ENCODE measurements at places on chromosomes 7 and 10.
A peak's percentile ranks its signal among the peaks of the same experiment; 100 is the strongest.

DNA sequence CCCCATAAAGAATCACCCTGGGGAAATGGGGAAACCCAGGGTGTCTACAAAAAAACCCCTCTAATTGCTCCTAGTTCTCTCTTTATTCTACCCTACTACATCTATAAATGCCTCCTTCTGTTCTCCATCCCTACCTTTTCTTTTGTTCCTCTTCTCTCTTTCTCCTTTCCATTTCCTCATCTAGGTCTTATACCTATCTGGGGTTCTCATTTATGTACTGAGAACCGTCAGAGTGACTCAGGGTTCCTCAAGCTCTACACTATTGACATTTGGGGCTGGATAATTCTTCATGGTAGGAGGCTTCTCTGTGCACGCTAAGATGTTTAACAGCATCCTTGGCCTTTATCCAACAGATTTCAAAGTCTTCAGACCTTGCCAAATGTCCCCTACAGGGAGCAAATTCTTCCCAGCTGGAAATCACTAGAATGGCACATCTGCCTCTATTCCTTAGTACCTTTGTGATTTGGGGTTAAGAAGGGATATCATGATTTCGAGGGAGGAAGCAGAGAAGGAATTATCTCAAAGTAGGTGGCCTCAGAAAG is 137.4 kb upstream of the PTN start:
- DNase-seq = peak; percentile 14

- DNase-seq = peak; percentile 8
Observed at GRCh38 chr7:43905956-43906330, 453 bp downstream of the URGCP start.

GRCh38 chr7:100878685-100879084 is 3.8 kb downstream of the SRRT start:
- no peak for DNase-seq

GRCh38 chr7:24980534-24981170 is 674 bp upstream of the OSBPL3 start:
- DNase-seq = peak; percentile 63

- DNase-seq = no peak
Observed at GRCh38 chr7:101612885-101613515, 16.1 kb downstream of the MYL10 start.

- peak; percentile 43 for DNase-seq
Observed at GRCh38 chr10:78663721-78664120, 405.0 kb upstream of the ZMIZ1 start.

DNA sequence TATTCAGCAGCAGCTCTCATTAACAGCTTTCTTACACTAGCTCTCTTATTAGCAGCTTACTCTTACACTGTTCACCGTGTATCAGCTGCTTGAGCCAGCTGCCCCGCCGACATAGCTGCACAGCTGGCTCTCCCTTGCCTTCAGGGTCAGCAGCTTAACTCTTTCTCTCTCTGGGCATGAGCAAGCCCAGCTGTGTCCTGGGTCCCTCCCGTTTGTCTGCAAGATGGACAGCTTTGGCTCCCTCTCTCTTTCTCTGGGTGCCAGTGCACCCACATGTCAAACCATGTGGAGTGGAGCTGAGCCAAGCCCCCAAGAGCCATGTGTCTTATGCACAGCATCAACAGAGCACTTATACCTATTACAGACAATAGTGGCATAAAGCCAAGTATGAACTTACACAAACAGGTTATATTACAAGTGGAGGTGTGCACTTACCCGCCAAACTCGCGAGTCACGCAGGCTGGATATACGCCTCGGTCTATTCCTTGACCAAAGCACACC is 35.7 kb upstream of the MTPAP start:
- DNase-seq = peak; percentile 29

DNA sequence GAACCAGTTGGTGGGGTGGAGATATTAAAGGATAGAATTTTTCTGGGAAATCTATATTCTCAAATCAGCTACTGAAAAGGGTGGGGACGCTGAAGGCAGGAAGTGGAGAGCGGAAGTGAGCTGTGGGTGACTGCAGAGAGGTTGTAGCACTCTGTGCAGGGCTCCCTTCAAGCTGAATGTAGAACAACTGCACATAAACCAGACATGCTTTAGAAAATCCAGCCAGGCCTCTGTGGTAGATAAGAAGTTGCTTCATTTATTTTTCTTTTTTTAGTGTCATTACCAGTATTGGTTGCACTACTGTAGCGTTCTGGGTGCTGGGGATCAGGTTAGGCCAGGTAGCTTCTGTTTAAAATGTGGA is 127.8 kb downstream of the CELF2 start:
- no peak for DNase-seq

DNA sequence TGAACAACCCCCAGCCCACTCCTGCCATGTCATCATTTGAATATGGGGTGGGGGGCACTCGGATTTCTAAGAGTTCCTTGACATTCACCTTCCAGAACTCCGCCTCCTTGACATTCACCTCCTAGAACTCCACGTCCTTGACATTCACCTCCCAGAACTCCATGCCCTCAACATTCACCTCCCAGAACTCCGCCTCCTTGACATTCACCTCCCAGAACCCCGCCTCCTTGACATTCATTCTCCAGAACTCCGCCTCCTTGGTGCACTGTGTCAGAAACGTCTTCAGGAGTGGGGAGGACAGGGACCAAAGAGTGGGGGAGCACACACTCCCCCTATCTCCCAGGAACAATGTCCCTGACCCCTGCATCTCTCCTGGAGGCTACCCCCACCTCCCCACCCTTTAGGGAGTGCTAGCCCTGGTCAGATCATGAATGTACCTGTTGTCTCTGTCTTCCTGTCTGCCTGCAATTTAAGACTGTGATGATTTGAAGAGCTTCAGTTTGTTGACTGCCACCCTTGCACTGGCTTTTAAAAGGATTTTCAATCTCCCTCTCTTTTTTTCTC is 110.1 kb downstream of the NPTX2 start:
- DNase-seq = no peak

DNA sequence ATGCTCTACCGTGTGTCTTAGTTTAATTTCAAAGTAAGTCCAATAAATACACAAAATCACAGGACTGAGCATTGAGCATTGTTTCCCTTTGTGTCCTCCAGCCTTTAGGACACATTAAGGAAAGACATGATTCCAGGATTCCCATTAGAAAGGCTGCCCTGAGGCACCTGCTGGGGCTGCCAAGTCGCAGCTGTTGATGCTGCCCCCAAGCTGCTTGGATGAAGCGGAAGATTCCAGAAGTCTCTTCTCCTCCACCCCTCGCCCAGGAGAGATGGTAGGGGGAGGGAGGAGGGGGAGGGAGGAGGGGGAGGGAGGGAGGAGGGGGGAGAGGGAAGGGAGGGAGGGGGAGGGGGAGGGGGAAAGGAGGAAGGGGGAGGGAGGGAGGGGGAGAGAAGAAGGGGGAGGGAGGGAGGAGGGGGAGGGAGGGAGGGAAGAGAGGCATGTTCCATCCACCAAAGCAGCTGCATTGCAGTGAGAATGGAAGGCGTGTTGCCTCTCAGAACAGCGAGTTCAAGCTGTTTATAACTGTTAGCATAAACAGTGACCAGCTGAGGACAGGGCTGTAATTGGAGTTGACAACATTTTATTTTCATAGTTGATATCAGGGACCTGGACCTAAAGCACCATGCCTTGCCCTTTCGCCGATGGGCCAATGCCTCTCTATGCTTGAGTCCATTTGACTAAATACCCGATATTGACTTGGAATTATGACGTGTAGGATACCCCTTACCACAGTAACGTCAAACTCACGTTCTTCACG is 67.3 kb downstream of the DIP2C start:
- DNase-seq = no peak

DNA sequence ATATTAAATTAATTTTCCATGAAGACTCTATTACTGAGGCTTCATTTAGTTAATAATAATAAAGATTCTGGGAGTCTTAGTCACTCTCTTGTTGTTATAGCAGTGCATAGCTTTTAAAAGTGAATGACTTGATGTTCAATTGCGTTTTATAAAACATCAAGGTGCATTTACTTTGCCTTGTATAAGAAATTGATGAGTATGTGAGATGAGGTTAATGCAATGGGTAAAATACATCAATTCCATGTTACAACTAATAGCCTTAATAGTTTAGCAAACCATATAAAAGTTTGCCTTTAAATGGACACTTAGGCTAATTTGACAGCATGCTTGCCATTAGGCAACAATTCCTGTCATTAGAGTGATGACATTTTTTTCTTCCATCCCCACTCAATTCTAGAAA is 173.6 kb upstream of the TEX47 start:
- DNase-seq = peak; percentile 89

GRCh38 chr10:79044846-79045245 is 23.9 kb upstream of the ZMIZ1 start:
- no peak for DNase-seq

DNA sequence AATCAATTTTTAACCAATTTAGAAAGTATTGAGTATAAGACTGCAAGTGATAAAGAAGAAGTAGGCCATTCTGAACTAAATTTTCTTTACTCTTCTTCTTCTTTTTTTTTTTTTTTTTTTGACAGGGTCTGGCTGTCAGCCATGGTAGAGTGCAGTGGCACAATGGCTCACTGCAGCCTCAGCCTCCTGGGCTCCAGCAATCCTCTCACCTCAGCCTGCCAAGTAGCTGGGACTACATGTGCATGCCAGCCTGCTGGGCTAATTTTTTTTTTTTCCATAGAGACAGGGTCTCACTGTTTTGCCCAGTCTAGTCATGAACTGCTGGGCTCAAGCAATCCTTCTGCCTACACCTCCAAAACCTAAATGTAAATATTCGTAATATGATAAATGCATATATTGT is 63.2 kb downstream of the DGKB start:
- no peak for DNase-seq

DNA sequence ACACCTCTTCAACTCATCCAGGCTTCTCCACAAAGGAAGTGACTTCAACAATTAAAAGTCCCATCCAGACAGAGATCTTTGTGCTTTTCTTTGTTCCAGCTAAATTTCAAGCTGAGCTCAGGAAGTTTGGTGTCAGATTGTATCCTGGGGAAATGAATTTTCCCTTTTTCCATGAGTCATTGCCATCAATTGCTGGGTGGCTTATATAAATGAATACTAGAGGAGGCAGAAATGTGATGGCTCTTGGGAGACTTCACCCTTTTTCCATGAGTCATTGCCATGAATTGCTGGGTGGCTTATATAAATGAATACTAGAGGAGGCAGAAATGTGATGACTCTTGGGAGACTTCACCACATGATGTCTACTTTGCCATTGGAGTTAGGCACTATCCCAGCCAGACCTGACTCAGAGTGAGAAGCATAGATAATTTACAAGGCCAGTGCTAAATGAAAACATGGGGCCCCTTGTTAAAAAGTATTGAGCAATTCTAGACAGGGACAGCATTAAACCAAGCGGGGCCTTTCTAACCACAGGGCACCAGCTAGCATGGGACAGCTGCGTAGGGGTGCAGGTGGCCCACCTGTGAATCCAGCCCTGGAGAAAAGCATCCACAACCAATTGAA is 339.2 kb upstream of the PODXL start:
- DNase-seq = no peak

GRCh38 chr10:77283326-77283725 is 354.3 kb downstream of the KCNMA1 start:
- DNase-seq = no peak

GRCh38 chr10:6162589-6163356 is 40.0 kb upstream of the PFKFB3 start:
- DNase-seq = no peak

DNA sequence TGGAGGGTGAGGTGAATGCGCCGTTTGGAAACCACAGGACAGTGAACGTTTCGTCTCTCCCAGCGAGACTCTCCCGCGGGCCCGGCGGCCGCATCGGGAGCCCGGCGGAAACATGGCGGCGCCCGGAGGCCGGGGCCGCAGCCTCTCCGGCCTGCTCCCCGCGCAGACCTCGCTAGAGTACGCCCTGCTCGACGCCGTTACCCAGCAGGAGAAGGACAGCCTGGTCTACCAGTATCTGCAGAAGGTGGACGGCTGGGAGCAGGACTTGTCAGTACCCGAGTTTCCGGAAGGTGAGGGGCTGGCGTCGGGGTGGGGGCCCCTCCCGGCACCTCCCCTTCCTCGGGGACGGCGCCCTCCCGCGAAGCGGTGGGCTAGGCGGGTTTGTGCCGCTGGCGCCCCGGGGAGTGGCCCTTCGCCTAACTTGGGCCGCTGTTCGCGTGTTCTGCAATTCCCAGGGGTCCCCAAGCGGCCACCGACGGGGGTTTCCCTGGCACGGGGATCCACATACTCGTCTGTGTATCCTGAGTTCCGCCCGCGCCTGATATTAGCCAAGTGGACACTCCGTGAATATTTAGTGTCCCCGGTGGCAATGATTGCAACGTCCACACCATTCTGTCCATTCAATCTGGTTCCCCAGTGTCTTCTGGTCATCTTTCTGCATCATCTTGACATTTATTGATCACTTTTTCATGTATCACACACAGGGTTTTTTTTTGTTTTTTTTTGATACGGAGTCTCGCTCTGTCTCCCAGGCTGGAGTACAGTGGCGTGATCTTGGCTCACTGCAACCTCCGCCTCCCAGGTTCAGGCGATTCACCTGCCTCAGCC is 514 bp downstream of the NHLRC2 start:
- DNase-seq = peak; percentile 48

Data from NCI-H1417 (cell line).